NCI-H187 (cell line): ENCODE measurements at places on chromosomes 16 and 17.

DNA sequence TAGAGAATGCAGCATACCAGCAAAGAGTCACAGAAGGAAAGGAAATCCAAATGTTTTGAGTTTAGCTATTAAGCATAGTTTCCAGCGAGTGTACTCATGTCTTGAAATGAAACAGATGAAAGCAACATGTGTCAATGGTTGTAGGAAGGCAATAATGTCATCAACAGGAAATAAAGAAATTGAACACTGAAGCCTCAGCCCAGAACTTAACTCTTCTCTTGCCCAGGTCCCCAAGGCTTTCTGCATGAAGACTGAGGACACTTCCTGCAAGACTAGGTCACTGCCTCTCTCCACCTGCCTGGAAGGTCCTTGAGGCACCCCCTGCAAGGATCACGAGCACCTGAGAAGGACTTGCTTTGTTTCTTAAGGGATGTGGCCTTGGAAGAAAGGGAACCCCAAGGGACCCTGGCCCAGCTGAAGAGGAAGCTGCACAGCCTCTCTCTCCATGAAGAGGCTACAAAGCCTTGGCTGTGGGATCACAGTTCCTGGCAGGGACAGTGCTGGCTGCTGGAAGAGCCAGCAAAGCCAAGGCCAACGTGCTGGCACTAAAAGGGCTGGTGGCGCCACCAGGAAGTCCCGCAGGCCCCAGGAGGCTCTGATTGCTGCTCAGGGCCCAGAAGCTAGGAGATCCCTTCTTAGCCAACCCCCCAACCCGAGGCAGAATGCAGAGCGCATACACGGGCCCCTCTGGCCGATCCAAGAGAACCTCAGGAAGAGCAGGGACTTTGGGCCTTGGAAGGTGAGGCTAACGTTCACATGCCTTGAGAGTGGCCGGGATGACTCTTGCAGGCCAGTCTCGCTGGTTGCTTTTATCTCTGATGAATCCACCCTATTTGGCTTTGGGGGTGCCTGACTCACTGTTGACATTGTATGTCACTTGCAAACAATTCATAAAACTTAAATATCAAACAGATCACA is 23.4 kb upstream of the AXIN2 start:
- DNase-seq, result no peak

DNA sequence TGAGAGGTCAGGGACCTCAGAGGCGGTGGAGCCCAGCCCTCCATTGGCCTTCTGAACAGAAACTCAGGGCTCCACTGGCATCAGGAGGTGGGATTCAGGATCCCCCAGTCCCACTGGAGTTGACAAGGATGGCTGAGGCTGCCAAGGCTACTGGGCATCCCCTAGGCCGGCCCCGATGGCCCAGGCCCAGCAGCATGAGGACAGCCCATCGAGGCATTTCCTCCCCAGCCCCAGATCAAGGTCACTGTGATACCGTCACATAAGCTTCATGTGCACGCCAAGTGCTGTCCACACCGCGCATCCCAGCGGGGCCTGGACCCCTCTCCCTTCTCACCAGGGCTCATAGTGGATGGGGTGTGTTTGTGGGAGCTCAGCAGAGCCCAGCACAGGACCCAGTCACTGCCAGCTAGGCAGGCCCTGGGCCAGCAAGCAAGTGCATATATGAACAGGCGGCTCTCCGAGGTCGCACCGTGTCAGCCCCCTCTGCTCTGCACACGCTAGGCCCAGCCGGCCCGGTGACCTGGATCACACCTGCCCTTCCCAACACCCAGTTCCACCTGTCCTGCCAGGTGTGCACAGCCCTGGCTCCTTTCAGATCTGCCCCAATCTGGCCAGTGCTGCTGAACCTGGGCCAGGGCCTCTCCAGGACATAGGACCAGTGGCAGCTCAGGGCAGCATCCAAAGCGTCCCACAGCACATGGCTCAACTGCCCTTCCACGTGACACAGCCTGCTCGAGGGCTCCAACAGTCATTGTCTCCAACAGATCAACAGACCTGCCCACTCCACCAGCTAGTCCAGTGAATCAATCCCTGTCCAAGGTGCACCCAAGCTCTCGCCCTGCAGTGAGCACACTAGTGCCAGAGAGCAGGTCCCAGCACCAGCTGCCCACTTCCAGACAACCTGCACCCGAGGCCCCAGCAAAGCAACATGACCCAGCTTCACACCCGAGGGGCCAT is 32.8 kb upstream of the RASD1 start:
- no peak for DNase-seq

GRCh38 chr16:977081-977701 is 4.4 kb upstream of the SOX8 start:
- DNase-seq, result no peak

- no peak for DNase-seq
Measured at GRCh38 chr16:12613131-12613991, 190.3 kb downstream of the CPPED1 start.
